Osteocyte (in vitro differentiated cells): ENCODE measurements at places on chromosomes 1 and 21. TPM values are rescaled to one million over a fixed set of nuclear protein-coding genes. Genes with fewer than 3 reads are reported as not detected.

- no peaks in the 10 kb centered on the region for H3K36me3 ChIP-seq
- no peaks in the 10 kb centered on the region for H3K4me1 ChIP-seq
- H3K27ac ChIP-seq, result no peak within 1 kb of the TSS
- no peak within 1 kb of the TSS for H3K4me3 ChIP-seq
These were observed at the start of gene FCER1A for GRCh38 chr1:159302095-159302494. Gene FCER1A (plus strand): TSS chr1:159302336. CDS start chr1:159302365, 29 bp downstream.

DNA sequence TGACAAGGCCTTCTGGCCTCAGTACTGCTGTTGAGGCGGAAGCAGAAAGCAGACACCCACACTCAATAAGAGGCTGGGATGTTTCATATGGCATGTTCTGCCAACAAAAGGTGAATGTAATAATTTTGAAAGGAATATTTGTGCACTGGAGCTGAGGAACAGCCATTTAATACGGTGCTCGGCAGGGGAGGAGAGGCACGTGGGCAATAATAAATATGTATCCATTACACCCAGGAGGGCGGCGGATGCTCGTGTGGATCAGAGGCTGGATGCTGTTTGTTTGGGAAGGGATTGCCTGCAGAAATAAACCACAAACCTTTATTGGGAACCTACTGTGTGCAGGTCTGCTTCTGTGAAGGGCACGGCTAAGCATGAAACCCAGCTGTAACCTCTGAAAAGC, 92.0 kb downstream of the VWA5B1 start:
- peaks cover 44% of the 10 kb centered on the region for H3K27me3 ChIP-seq
- DNase-seq, result no peak
- no peak overlapping the region for H3K4me3 ChIP-seq
- H3K4me1 ChIP-seq, result peaks cover 2% of the 10 kb centered on the region

DNA sequence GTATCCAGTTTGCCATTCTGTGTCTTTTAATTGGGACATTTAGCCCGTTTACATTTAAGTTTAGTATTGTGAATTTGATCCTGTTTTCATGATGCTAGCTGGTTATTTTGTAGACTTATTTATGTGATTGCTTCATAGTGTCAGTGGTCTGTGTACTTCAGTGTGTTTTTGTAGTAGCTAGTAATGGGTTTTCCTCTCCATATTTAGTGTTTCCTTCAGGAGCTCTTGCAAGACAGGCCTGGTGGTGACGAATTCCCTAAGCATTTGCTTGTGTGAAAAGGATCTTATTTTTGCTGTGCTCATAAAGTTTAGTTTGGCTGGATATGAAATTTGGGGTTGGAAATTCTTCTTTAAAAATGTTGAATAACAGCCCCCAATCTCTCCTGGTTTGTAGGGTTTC, 69.2 kb upstream of the PDC start:
- peaks cover 7% of the 10 kb centered on the region for H3K36me3 ChIP-seq
- H3K27me3 ChIP-seq, result no peaks in the 10 kb centered on the region
- DNase-seq, result no peak
- no peak overlapping the region for H3K27ac ChIP-seq
- no peak overlapping the region for H3K4me3 ChIP-seq
- H3K4me1 ChIP-seq, result peaks cover 24% of the 10 kb centered on the region

S100A14 gene
- not detected in 2 replicates for total RNA-seq
